Activated CD4-positive, CD25-positive, alpha-beta regulatory T cell treated with anti-CD3 and anti-CD28 coated beads, Interleukin-2, amount 50 U/mL, for 72 hours (primary cell): ENCODE measurements at places on chromosomes 13 and 19.

- no peak for DNase-seq
Observed at GRCh38 chr13:101382086-101382485, 34.2 kb downstream of the NALCN start.

DNA sequence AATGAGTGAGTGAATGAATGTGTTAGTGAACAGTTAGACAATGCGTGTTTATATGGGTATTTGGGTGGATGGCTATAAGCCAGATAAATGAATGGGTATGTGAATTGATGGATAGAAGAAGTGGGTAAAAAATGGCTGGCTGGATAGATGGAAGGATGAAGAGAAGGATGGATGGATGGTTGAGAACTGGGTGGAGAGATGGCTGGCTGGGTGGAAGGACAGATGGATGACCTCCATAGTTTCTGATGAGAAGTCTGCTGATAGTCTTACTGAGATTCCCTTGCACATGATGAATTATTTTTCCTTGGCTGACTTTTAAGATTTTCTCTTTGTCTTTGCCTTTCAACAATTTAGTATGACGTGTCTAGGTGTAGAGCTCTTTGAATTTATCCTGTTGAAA is 57.4 kb downstream of the RYR1 start:
- DNase-seq, result no peak

DNA sequence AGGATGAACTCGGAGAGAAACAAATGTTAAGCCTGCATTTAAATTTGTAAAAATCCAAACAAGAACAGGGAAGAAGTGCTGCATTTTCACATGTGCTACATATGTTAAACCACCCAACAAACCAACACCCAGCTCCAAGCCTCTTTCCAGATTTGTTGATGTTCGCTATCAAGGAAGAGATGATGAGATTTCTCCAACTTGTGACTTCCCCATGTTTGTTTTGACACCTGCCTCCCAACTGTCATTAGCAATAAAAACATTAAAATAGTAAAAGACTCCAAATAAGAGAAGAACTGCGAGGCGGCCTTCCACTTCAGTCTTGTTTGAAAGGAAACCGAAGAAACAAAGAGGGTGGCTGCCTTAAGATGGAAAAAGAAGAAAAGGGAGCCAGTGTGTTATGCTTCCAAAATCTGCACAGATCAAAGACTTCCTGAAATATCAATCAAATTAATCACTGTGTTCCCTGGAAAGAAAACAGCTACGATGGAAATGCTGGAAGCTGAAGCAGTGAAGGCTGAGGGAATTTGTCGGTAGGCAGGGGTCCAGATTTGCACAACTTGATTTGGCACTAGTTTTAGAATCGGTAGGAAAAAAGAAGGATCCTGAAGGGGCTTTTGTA is 14.0 kb upstream of the GGACT start:
- DNase-seq, result no peak

- DNase-seq, result no peak
Observed at GRCh38 chr13:60035874-60036273, 127.9 kb downstream of the DIAPH3 start.

DNA sequence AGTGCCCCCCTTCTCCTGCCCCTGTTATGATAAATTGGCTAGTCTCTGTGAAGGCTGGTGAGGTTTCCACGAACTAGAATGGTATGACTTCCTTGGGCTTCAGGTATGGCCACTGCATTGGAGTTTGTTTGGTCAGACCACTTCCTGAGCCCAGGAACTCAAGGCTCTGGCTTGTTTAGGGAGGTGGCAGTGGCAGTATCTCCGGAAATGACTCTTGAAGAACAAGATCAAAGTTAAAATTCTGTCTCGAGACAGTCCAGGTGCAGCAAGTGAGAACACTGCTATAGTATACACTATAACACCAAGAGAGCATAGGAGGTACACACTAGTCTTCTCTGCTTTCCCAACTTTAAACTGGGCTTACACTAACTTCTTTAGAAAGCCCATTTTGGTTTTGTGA is 309.1 kb downstream of the KLF12 start:
- no peak for DNase-seq

DNA sequence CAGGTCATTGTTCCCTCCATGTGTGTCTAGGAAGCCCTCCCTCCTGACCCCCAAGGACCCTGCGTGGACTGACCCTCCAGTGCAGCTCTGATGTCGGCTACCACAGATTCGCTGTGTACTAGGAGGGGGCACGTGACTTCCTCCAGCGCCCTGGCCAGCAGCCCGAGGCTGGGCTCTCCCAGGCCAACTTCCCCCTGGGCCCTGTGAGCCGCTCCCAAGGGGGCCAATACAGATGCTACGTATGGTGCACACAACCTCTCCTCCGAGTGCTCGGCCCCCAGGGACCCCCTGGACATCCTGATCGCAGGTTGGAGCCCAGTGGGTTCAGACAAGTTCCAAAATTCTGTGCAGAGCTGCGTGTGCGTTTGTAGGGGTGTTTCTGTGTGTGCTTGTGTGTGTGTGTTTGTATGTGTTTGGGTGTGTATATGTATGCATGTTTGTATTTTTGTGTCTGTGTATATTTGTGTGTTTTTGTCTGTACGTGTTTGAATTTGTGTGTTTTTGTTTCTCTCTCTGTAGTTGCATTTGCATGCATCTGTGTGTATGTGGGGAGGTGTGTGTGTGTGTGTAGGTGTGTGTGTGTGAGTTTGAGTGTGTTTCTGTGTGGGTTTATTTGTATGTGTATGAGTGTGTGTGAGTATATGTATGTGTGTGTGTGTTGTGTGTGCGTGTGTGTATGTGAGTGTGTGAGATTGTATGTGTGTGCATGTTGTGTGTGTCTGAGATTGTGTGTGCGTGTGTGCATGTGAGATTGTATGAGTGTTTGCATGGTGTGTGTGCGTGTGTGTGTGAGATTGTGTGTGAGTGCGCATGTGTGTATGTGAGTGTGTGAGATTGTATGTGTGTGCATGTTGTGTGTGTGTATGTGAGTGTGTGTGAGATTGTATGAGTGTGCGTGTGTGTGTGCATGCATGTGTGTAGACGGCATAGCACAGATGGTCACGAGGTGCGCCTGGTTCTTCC is 21.4 kb upstream of the LILRA2 start:
- no peak for DNase-seq
